ENCODE measurements at places on chromosomes 2 and 18.

- DNase-seq, result no peak
These were observed 32.1 kb downstream of the FARSB start for GRCh38 chr2:222623756-222624309.

DNA sequence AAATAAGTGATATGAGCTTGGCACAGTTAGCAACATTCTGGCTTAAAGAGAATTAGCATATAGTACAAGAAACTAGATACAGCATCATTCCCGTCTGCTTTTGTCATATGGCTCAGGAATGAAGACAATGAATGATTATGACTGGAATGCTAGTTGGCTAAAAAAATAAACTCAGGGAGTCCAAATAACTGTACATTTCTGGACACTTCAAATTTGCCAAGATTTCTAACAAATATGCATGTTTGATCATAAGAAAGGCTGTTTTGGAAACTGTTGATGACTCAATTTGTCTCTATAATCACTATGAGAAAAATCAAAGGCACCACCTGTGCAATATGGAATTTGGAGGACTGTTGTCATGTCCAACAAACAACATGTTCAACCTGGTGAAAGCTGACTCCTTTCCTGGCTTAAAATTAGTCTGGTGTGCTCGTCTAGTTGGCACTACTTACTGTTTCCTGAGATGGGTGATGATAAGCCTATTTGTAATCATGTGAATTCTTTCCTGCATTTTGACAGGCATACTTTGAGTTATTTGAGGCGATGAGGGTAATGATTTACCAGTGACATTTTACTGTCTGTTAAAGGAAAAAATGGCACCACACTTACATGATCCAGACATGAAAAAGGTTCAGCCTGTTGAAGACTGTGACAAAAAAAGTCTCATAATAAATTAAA, 133.9 kb upstream of the CDH20 start:
- peak; percentile 27 for DNase-seq

DNA sequence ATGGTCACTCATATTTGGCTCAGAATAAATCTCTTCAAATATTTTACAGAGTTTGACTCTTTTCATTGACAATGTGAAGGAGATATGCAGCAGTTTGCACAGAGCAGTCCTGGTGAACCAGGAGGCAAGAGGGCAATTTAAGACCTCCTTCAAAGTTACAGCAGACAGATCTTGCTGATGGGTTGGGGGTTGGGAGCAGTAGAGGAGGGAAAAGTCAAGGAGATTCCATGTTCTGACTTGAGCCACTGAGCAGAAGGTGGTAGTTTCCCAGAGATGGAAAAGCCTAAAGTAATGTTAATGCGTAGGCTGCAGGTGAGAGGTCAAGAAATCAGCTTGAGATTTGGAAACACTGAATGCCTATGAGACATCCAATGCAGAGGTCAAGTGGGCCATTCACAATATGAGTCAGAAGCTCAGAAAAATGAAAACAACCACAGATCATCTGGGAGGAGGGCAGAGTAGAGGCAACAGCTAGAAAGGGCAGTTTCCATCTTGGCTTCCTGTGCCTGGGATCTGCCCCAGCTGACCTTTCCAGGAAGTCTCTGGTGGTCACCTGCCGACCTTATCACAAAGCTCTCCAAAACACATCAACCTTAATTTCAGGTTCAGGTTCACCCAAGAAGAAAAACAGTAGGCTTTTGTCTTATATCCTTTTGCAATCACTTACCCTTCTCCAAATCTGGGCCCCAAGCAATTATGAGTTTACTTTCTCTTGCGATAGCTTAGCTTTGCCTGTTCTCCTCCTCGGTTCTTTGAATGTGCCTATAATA, 197.5 kb upstream of the ARL4C start:
- DNase-seq, result peak; percentile 49

- DNase-seq, result no peak
These were observed 25.2 kb upstream of the FRZB start for GRCh38 chr2:182891611-182892010.

- DNase-seq, result no peak
These were observed 7.7 kb downstream of the DTYMK start for GRCh38 chr2:241678784-241679540.

DNA sequence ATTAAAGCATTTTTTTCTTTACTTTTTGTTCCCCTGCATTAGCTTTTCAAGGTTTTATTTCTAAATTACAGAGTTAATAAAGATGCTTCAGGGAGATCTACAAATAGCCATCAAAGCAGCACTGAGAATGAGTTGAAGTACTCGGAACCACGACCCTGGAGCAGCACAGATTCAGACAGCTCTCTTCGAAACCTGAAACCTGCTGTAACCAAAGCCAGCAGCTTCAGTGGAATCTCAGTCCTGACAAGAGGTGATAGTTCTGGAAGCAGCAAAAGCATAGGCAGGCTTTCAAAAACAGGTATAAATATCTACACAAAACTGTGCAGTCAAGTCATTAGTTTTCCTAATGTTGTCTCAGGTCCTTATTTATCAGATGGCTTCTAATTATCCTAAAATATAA, 102.8 kb upstream of the UBXN4 start:
- no peak for DNase-seq

GRCh38 chr2:38797250-38797676, 19.3 kb downstream of the GEMIN6 start:
- DNase-seq, result no peak

DNA sequence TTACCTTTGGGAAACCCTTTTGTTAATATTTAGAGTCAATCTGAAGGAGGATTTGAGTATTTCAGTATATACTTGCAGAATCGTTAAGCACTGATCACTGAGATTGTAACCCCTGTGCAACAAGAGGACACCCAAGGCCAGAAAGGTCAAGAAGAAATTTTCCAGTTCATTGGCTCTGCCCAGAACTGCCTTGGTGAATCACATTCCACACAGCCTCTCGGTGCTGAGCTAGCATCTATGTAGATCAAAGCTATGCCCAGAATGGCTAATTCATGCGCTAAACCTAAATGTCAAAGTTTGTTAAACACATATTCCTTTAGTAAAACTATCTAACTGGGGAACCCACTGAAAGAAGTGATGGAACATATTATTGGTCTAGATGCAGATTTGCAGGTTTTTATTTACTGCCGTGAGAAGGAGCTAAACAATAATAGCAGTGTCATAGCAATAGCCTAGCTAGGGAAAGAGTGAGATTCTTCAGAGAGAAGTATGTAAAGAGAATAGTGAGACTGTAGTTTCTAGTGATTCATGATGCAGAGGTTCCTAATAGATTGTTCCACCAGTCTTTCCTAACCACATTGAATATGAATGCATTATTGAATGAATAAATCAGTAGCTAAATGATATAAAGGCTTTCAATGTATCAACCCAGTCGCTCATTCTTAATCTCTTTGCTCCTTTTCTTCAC, 423.2 kb upstream of the CRIM1 start:
- no peak for DNase-seq

All from fibroblast of the conjunctiva (primary cell).